ENCODE measurements at places on chromosomes 16 and 17. TPM values are rescaled to one million over a fixed set of nuclear protein-coding genes. Genes with fewer than 3 reads are reported as not detected.

The INCA1 gene
- 0.40 TPM for total RNA-seq

The GALR2 gene
- 4.8 TPM for total RNA-seq

The PDE6G gene
- 1.5 TPM for total RNA-seq

The VMO1 gene
- not detected for total RNA-seq

The SLC12A3 gene
- not detected for total RNA-seq

The SSTR5 gene
- not detected for total RNA-seq

The OSBPL7 gene
- total RNA-seq: 14.7 TPM

The VASN gene
- not detected for total RNA-seq

The MPRIP gene
- total RNA-seq: 145 TPM

The LGALS9B gene
- not detected for total RNA-seq

The NGFR gene
- total RNA-seq: 0.21 TPM

The SLC35G6 gene
- total RNA-seq: not detected

The GRIN2A gene
- not detected for total RNA-seq

The EPX gene
- not detected for total RNA-seq

The CDYL2 gene
- 29.4 TPM for total RNA-seq

The GEMIN4 gene
- total RNA-seq: 39.6 TPM

The GALNS gene
- 24.1 TPM for total RNA-seq

The CDH8 gene
- total RNA-seq: not detected

The SDR42E2 gene
- 0.12 TPM for total RNA-seq

All from activated CD4-positive, alpha-beta memory T cell treated with anti-CD3 and anti-CD28 coated beads for 36 hours (primary cell).